IPS DF 19.7 (cell line): ENCODE measurements at places on chromosomes 11 and 22.

DNA sequence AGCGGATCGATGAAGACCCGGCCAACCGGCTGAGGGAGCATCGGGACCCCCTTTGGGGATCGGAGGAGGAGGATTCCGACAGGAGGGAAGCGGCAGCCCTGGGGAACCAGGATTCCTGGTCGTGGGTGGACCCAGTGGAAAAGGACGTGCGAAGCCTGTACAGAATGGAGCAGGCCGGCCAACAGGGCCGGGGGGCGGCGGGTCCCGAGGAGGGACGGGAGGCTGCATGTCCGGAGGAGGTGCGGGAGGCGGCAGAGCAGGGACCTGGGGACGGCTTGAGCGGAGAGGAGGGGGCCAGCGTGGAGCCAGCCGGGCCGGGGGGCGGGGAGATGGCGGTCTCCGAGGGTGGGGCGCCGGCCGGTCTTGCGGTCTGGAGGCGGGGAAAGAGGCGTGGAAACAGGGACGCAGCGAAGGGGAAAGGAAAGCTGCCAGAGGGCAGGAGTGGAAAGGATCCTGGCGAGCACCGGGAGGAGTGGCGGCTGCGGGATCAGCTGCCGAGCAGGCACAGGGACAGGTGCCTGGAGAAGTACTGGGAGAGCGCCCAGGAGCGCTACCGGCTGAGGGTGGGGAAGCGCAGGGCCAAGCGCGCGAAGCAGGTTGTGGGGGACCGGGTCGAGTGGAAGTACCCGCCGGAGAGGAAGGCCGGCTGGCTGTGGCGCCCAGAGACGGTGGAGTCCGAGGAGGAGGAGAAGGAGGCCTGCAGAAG, at the start of gene ANO5:
Gene ANO5, plus strand, starts transcription at position 444 of the 706 bp plus-strand sequence. CDS start 408 bp downstream, outside the sequence.
- no peak for DNase-seq

GRCh38 chr22:37953062-37953436, 352 bp downstream of the C22orf23 start:
- no peak for DNase-seq

GRCh38 chr11:123469089-123469488, 39.0 kb downstream of the GRAMD1B start:
- no peak for DNase-seq

DNA sequence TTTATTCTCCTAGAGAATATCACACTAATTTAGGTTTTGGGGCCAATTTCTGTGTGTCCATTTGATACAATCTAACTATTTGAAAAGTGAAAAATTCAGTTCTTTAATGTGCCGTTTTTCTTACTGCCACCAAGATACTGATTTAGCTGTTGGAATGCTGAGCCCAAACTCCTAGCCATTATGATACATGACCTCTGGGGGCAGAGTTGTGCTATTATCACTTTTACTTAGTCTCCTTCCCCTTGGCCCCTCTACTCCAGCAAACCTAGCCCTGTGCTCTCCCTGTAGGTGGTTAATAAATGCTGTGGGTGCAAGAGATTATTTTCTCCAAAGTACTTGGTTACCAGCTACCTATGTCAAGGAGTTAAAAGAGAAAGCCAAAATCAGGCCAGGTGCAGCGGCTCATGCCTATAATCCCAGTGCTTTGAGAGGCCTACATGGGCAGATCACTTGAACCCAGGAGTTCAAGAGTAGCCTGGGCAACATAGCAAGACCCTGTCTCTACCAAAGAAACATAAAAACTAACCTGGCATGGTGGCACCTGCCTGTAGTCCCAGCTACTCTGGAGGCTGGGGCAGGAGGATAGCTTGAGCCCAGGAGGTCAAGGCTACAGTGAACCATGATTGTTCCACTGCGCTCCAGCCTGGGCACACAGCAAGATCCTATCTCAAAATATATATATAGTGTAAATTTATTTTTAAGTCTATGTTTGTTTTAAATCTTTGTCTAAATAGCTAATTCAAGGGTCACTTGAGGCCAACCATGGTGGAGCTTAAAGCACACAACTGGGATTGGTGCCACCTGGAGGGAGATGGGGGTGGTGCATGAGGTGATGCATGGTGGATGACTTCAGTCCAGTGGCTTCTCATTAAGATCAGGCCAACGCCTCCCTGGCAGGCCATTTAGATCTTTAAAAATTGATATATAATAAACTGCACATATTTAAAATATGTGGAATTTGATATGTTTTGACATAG, 193.2 kb upstream of the PLET1 start:
- no peak for DNase-seq

GRCh38 chr11:33703788-33704187, 3.2 kb upstream of the C11orf91 start:
- DNase-seq = no peak

DNA sequence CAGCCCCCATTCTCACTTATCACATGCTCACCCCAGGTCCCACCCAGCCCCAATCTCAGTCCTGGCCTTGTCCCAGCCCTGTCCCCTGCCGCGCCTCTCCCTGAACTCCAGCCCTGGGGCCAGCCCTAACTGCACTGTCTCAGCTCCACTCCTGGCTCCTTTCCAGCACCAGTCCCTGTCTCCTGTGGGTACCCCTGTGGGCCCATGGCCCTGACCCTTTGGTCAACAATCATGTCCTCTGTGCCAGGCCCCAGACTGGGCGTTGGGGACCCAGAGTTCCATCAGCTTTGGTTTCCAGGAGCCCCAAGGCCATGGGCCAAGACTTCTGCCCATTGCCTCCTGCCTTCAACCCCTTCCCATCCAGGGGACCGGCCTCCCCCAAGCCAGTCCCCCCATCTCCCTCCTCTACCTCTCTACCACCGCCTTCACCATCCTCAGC, 757 bp downstream of the SPI1 start:
- no peak for DNase-seq

GRCh38 chr11:34288492-34288891, 69.3 kb downstream of the ABTB2 start:
- DNase-seq = no peak

- no peak for DNase-seq
These were observed 17.3 kb downstream of the RPUSD4 start for GRCh38 chr11:126194121-126194543.

GRCh38 chr11:17696741-17697140, 22.6 kb upstream of the MYOD1 start:
- no peak for DNase-seq
